SK-MEL-5 (cell line): ENCODE measurements at places on chromosomes 4 and X.

DNA sequence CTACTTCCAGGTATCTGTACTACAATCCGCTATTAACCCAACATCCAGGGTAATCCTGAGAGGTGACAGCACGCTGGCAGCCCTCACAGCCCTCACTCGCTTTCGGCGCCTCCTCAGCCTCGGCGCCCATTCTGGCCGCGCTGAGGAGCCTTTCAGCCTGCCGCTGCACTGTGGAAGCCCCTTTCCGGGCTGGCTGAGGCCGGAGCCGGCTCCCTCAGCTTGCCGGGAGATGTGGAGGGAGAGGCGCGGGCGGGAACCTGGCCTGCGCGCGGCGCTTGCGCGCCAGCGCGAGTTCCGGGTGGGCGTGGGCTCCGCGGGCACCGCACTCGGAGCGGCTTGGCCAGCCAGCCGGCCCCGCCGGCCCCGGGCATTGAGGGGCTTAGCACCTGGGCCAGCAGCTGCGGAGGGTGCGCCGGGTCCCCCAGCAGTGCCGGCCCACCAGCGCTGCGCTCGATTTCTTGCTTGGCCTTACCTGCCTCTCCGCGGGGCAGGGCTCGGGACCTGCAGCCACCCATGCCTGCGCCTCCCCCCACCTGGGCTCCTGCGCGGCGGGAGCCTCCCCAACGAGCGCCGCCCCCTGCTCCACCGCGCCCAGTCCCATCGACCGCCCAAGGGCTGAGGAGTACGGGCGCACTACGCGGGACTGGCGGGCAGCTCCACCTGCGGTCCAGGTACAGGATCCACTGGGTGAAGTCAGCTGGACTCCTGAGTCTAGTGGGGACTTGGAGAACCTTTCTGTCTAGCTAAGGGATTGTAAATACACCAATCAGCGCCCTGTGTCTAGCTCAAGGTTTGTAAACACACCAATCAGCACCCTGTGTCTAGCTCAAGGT, 87.3 kb downstream of the PRSS12 start:
- DNase-seq: no peak

- DNase-seq: no peak
Measured at GRCh38 chr4:64899563-64899962, 490.3 kb upstream of the TECRL start.

DNA sequence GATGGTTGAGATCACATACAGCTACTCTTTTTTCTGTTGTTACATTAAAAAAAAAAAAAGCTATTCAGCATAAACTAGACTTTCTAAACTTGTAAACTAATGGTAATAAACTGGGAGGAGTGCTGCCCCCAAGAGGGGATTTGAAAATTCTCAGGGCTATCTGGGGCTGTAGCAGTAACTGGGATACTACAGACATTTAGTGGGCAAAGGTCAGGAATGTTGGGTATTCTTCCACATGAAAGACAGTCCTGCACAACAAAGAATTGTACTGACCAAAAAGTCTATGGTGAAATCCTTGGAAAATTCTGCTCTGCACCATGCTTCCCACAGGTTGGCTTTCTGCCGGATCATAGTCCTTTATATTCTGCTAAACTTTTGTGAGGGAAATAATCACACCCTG, 232.6 kb upstream of the BOD1L1 start:
- peak; percentile 67 for DNase-seq

DNA sequence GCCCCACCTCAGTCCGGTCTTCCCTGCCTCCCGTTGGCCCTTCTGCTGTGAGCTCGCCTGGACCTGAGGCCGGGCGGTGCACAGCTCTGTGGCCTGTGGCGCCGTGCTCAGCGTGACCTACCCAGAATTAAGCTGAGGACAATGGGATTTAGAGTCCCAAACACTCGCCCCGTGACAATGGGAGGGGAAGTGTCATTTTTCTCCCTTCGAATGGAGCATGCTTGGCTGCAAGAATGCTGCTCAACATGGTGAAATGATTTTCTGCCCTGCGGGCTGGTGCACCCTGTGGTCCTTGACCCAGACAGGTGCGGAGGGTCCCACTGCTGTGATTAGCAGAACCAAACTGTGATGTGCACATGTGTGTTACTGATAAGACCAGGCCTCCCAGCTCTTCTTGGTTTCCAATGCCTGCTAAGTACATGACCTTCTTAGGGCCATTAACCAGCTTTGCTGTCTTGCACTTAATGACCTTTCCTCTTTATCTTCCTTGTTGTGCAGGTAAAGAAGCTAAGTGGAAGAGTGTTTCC, 772 bp downstream of the EOLA1 start:
- no peak for DNase-seq

- DNase-seq: no peak
Measured at GRCh38 chr4:37502070-37502469, 184.1 kb downstream of the RELL1 start.

GRCh38 chr4:159212675-159213293, 109.9 kb downstream of the RAPGEF2 start:
- DNase-seq: no peak

DNA sequence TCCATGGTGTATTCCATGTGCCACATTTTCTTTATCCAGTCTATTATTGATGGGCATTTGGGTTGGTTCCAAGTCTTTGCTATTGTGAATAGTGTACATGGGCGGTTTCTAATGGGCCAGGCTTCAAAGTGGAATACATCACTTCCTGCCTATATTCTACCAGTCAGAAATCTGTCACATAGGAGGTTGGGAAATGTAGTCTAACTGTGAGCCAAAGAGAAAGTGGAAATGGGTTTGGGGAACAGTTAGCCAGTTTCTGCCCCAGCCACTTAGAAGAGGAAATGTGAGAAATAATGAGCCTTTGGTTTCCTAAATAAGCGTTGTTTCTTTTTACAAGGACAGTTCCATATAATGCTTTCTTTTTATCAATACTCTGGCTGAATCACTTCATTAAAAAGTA, 85.1 kb upstream of the AP1S2 start:
- DNase-seq: no peak
